GM13977 (cell line): ENCODE measurements at places on chromosomes 12 and 14.

DNA sequence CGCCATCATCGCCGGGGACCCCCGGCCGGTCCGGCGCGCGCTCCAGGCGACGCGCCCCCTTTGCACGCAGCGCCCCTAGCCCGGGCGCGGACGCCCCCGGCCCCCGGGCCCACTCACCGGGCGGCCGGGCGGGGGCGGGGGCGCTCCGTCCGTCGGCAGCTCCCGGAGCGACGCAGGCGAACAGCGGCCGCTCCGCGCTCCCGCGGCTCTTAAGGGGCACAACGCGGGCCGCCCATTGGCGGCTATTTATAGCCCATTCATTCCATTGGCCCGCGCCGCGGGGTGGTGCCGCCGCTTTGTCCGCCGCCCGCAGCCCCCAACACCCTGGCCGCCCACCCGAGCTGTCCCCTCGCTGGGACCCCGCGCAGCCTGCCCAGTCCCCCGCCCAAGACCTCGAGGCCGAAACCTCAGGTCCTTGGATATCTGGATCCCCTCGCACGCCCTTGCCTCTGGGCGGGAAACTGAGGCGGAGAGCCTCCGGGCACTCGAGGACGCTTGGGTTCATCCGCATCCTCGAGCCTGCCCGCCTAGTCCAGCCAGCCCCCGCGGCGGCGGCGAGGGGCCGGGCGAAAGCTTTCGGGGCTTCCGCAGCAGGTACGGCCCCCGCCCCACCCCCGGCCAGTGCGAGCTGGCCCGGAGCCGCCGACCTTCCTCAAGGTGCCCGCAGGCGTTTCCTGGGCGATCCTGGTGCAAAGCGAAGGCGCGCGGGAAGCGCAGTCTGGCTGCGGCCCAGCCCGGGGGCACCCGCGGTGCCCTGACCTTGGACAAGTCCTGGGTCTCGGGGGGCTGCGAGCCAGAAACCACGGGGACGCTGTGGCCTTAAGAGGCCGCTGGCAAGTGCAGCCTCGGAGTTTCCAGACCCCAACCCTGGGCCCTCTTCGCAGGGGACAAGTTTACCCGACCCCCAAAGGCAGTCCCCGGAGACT is at the start of gene CKB:
CKB (minus strand) TSS at position 182 of the 926 bp plus-strand sequence. CDS start 337 bp downstream, outside the sequence.
- peak; percentile 84 for DNase-seq

DNA sequence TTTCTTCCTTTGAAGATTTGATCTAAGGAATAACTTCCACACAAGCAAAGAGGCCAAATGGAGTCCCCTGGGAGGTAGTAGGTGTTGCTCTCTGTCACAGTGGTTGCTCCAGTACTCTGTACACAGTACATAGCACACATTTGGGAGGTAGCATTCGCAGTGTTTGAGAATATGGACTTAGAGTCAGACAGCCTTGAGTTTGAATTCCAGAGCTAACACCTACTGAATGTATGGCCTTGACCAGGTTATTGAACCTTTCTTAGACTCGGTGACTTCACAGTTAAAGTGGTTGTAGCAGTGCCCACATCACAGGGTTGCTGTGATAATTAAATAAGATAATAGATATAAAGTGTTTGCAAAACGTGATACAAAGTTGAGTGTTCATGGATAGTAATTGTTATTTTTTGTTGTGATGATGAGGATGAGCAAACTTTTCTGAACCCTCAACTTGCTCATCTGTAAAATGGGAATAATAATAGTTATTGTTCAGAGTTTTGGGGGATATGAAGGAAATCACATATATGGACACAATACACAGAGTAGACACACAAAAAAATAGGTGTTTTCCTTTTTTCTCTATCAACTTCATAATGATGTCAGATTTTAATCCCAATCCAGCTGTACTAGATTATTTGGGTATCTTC is 271.6 kb upstream of the CRY1 start:
- DNase-seq, result no peak

GRCh38 chr14:105536691-105537579 is 10.6 kb downstream of the TMEM121 start:
- DNase-seq, result no peak

GRCh38 chr12:113318900-113319628 is 15.8 kb downstream of the SLC8B1 start:
- DNase-seq, result no peak

DNA sequence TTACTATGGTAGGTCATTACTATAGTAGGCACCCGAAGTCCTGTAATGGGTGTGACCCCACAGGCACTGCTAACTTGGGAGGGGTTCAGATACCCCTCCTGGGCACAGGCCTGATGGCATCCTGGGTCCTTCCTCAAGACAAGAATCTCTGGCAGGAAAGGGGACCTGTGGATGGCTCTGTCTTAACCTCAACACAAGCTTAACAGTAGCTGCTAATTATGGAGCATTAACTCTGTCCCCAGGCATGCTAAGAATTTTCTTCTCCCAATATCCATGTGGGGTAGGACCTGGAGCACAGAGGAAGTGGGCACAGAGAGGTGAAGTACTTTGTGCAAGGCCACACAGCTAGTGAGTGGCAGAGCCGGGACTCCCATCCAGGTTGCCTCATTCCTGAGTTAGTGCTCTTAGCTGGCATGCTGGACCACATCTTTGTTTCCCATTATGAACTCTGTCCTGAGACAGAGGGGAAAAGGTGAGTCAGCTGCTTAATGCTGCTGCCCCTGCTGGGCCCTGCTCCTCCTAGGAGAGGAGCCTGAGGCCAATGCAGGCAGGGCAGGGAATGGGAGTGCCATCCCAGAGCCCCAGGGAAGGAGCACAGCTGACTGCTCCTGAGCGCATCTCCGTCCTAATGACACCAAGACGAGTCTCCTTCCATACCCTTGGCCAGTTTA is 32.1 kb downstream of the GALNT16 start:
- no peak for DNase-seq

GRCh38 chr12:5466521-5466960 is 34.6 kb downstream of the NTF3 start:
- no peak for DNase-seq

- peak; percentile 96 for DNase-seq
These were observed 1.5 kb downstream of the APOLD1 start for GRCh38 chr12:12786706-12787601.

- DNase-seq, result no peak
These were observed 49.5 kb downstream of the DCAF4 start for GRCh38 chr14:72975770-72976169.

- no peak for DNase-seq
These were observed 166.0 kb downstream of the NAV3 start for GRCh38 chr12:77996670-77997069.

DNA sequence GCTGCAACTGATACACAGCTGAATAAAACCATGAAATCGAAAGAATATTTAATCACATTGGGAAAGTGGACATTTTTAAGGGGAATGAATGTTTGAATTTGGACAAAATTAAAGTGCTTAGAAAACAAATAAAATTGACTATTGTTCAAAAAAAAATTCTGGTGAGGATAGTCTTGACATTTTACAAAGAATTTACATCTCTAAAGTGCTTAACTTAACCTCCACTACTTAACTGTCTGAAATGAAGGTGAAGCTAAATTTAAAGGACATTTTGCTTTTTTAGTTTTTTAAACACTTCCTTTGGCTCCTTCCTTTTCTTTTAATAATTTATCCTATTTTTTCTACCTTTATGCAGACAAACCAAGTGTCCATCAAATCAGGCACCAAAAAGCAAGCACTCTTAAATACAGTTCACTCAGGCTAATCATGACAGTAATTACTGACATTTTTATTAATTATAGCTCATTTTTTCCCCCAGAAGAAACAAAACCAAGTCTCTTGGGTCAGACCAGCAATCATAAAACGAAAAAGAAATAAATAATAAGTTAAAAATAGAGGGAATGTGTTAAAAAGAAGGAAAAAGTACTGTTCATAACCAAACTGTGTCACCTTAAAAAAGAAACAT is 5.7 kb upstream of the CCND2 start:
- DNase-seq, result no peak

GRCh38 chr12:6963791-6964413 is 6.6 kb downstream of the PHB2 start:
- DNase-seq, result no peak

DNA sequence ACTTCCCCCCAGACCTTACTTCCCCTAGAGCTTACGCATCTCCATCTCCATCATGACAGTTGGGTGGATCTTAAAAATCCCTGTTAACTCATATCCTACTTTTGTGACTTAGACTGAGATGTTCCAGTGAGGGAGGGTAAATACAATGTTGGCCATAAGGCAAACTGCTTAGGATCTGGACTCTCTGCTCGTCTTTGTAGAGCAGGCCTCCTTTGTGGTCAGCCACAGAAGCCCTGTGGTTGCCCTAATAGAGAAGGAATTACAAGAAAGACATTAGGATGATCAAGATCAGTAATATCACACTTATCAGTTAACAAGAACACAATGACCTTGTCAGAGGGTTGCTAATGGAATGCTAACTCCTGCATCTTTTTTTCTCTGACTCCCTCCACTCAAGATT is 52.0 kb downstream of the TMEM132C start:
- DNase-seq, result no peak

GRCh38 chr12:13257356-13257875 is 60.9 kb downstream of the EMP1 start:
- no peak for DNase-seq

- no peak for DNase-seq
These were observed 15.4 kb upstream of the KRT5 start for GRCh38 chr12:52535574-52535973.

GRCh38 chr12:64560396-64561301 is 49.6 kb upstream of the RASSF3 start:
- DNase-seq, result no peak

- DNase-seq, result no peak
These were observed 44.7 kb upstream of the CRACR2A start for GRCh38 chr12:3797531-3798048.

GRCh38 chr12:107134558-107134957 is 41.2 kb upstream of the CRY1 start:
- no peak for DNase-seq

- no peak for DNase-seq
These were observed 35.1 kb upstream of the BMAL2 start for GRCh38 chr12:27297566-27297965.

DNA sequence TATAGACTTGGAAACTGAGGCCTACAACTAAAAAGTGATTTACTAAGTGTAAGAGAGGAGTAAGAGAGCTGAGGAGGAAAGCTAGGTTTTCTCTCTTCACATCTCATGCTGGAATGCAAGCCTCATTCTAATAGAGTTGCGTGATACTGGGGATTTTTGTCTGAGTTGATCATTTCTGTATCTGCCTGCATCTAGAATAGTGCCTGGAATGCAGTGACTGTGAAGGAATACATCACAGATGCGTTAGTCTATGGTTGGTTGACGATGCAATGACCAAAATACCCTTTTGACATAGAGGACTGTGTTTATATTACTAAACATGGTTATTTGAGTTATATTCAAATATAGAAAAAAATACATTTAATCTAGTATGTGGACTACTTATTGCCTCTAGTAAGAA is 9.2 kb upstream of the TMEM117 start:
- no peak for DNase-seq

GRCh38 chr12:22447223-22447622 is 97.1 kb downstream of the C2CD5 start:
- no peak for DNase-seq

GRCh38 chr12:53696285-53696654 is 20.4 kb upstream of the ATP5MC2 start:
- peak; percentile 87 for DNase-seq

DNA sequence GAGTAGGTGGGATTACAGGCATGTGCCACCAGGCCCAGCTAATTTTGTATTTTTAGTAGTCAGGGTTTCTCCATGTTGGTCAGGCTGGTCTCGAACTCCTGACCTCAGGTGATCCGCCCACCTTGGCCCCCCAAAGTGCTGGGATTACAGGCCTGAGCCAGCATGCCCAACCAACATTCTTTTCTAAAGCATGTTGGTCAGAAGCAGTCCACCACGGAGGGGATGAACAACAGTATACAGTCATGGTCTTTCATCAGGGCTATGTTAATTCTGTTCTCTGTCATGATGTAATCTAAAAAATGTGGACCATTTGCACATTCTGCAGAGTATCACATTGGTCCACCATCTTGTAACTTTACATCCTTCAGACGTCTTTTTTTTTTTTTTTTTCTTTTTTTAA is 3.6 kb downstream of the MRPL51 start:
- no peak for DNase-seq

DNA sequence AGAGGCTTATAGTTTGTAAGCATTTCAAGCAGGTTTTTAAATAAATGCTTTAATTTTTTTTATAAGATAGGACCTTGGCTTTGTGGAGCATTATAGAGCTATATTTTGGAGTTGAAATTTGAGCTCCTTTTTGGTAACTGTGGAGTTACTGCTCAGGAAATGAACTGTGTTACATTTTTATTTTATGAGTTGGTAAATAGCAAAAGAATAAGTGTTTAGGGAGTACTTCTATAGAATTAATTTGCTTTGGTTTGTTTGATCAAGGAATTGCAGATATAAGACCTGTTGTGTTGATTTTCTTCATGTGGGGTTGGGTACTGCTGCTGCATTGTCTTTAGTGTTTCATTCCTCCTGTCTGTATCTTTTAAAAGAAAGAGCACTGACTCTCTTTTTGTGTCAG is 3.5 kb downstream of the ATP2A2 start:
- DNase-seq, result no peak

DNA sequence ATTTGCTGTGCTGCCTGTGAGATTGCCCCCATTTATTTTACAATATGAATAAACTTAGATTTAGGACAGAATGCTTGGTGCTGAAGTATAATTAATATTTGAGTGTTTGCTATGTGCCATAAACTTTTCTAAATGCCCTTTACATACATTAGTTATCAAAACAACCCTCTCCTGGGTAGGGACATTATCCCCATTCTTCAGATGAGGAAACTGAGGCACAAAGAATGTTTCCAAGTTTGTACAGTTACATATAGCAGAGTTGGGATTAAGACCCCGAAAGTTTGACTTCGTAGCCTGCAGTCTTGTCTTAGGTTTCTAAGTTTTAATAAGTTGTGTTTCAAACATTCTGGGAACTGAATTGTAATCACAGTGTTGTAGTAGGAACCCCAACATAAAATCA is 18.4 kb downstream of the KLHDC2 start:
- no peak for DNase-seq

DNA sequence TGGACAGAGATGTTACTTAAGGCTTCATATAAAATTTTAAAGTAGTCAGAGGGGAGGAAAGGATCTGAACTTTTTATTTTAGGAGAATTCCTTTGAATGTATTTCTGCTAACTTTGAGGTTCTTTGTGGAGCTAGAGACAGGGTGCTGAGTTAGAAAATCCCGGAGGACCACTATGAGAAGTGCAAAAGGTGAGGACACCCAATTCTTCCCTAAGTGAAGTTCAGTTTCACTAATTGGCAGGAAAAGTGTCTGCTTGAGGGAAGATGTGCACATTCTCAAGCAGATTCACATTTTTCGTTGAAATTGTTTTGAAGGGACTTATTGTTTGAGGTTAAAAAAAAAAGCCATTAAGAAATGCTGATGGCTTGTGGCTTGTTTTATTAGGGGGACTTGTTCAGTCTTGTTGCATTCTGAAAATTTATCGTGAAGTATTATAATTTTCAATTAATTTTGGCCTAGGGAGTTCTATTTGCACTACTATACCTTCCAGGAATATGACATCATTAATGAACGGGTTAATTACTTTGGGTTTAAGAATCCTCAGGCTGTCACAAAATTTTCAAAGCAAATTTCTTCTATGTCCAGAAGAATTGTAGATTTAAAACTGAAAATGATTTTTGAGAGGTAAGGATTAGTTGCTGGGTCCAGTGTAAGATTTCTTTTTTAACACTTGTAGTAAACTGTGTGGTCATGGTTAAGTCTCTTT is 1.8 kb downstream of the PCNX1 start:
- DNase-seq, result no peak
